ENCODE measurements at places on chromosomes 2 and 18.

DNA sequence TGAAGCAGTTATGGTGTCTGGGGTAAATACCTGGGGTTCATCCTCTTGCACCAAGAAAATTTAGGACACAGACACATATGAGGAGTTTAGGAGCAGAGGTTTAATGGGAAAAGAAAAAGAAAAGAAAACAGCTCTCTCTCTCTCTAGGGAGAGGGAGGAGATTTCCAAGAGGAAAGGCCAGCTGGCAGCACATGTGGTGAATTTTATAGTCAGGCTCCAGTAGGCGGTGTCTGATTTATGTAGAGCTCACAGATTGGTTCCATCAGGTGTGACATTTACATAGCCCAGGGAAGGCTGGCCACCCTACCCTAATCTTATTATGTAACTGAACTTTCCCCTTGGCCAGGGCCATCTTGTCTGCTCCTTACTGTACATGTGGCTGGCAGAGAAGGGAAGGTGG is 297.5 kb upstream of the RGPD4 start:
- no peak for DNase-seq

DNA sequence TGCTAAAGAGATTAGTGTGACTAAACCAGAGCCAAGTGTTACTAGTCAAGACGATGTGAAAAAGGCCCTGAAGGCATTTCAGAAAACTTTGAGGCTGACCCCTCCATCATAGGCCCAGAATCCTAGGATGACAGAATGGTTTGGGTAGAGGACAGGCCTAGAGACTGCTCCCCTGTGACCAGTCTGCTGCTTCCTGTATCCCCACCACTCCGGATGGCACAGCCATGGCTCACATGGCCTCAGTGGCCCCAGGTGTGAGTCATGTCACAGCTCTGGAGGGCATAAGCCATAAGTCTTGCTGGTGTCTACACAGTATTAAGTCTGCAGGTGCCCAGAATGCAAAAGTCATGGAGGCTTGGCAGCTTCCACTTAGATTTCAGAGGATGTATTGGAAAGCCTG is 12.4 kb upstream of the STAT1 start:
- no peak for DNase-seq

GRCh38 chr2:229265727-229266126 is 5.4 kb downstream of the PID1 start:
- no peak for DNase-seq

GRCh38 chr18:29271501-29271900 is 1094.6 kb upstream of the CDH2 start:
- peak; percentile 74 for DNase-seq

DNA sequence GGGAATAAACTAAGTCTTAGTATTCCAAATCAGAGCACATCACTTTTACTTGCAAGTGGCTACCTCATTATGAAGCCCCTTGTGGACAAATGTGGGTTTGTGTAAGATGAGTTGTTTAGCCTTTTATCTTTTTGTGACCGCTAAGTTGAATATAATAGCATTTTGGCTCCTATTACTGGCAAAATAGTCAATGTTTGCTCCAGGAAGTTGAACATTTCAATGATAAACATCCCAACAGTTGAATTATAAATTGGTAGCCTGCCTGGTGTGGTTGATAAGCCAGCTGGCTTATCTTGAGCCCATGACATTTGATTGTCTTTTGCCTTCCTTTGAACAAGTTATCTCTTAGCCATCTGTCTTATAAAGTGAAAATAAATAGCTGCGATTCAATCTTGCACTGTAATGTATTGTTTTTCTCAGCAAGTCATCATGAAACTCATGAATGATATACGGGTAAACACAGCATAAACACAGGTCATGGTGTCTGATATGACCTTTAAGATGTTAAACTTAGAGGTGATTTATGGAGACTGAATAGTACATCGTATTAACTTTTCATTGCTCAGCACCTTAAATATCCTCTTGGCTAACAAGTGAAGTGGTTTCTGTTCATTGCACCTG is 338.4 kb downstream of the SOCS6 start:
- no peak for DNase-seq

GRCh38 chr2:65112633-65113032 is 17.3 kb downstream of the RAB1A start:
- DNase-seq = no peak

DNA sequence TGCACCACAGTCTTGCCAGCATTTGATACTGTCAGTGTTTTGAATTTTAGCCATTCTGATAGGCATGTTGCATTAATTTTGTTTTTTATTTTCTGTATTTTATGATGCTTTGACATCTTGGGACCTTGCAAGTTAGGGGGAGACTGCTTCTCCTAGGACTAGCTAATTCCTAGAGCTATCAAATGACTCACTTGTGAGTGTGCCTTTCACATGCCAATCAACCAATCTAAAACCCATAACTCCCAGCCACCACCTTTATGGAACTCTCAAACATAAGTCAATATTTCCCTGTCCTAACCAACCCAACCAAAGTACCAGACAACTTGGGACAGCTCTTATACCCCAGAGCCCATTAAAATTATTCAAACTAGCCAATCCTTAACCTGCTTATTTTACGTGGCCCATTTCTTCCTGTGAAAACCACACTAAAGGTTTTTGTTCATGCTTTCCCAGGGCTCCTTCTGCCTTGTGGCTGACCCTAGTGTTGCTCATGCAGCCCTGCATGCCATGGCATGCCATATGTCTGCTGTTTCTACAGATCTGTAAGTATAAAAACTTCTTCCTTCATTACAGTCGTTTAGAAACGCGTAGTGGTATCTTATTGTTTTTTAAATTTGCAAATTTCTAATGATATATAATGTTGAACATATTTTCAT is 230.1 kb downstream of the GPD2 start:
- no peak for DNase-seq

DNA sequence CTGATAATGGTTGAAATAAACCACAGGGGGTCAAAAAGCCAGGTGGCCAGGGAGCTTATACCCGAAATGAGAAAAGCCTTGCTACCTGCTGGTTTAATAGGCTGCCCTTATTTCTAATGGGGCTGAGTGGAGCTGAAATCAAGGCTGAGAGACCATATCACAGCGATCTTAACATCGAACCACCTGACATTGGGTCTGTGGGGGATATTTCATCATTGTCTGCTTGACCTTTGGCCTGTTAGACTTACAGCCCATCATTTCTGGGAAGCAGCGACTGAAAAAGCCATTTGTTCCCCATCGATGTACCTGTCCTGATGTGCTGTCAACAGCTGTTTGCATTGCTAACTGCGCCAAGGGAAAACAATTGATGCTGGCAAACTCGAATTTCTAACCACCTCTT is 199.7 kb upstream of the SLC14A2 start:
- no peak for DNase-seq

GRCh38 chr2:8193686-8194615 is 487.9 kb upstream of the ID2 start:
- no peak for DNase-seq

- DNase-seq = no peak
Measured at GRCh38 chr2:20507166-20507692, 60.4 kb downstream of the RHOB start.

- no peak for DNase-seq
Measured at GRCh38 chr2:143787674-143788073, 658.5 kb downstream of the ARHGAP15 start.

DNA sequence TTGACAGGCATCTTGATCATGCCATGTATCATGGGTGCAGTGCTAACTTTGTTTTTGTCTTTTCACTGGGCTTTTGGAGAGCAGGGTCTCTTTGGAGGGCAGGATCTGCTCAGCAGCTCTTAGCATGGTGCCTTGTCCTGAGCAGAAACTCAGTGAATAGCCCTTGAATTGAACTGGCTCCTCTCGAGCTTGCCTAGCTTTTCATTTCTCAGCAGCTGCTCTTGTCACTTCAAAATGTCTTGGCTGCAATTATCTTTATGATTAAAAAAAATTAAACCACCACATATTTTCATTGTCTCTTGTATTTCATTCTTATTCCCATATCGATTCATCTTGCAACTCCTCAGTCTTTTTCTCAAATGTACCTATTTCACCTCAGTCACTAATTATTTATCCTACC is 50.5 kb downstream of the CCDC85A start:
- no peak for DNase-seq

DNA sequence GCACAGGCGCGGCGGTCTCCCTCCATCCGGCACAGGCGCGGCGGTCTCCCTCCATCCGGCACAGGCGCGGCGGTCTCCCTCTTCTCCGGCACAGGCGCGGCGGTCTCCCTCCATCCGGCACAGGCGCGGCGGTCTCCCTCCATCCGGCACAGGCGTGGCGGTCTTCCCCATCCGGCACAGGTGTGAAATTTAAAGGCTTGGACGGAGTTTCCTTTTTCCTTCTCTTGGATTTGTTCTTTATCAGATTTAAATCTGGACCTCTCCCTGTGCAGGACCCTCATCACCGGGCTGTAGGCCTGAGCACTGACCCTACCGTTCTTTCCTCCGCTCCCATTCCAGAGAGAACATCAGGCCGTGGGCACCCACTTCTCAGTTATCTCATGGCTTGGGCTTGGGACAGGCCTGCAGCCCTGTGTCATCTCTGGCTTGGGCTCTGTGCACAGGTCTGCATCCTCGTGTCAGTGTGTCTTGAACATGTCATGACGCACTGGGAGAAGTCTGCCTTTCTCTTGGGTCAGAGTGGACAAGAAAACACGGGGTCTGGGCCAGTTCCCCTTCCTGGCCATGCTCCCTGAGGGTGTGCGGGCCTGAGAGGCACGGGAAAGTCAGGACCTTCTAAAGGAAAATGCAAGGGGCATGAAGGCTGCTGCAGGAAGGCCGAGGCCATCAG is 53.9 kb upstream of the PXDN start:
- DNase-seq = no peak

DNA sequence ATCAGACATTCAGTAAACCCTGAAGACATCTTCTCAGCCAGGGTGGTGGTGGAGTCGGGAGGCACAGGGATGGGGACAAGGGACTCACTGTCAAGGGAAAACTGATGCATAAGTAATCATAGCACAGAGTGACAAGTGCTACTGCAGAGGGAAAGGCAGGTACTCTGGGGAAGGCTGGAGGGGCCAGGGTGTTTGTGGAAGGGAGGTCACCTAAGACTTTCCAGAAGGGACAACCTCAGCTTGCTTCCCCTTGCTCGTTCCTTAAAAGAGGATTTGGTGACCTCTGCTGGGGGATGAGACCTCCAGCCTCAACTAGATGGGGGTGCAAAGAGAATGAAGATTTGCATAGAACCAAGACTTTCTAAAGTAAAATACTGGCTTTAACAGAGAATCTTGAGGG is 99.5 kb downstream of the SLC4A3 start:
- no peak for DNase-seq

GRCh38 chr2:136378712-136379595 is 261.0 kb upstream of the CXCR4 start:
- peak; percentile 43 for DNase-seq

DNA sequence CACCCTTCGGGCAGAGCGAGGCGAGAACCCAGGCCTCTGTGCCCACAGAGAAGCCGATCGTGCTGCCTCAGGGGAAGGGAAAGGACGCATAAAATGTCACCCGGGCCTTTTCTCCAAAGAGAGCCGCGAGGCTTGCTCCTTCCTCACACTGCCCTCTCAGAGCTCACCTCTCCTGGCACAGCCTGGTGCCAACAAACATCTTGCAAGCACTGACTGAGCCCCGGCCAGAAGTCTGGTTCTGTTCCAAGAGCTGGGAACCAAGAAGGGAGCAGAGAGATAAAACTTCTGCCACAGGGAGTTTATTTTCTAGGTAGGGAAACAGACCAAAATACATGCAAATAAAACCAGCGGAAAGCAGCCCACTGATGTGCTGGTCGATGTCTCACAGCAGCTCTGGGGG is 13.6 kb upstream of the ADI1 start:
- no peak for DNase-seq

GRCh38 chr18:45777393-45777792 is 48.1 kb upstream of the SIGLEC15 start:
- peak; percentile 85 for DNase-seq

DNA sequence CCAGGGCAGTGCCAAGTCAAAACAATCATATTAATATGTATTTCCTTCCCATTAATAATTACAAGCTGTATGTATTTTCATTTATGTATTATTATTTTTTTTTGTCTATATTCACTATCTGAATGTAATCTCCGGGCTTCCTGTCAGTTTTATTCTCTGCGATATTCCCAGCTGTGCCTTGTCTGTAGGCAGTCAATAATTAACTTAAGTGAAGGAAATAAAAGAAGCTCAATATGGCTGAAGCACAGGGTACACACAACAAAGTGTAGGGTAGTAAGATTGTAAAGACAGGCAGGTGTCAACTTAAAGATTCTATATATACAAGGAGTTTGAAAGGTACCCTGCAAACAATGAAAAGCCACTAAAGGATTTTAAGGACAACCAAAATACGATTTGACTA is 122.9 kb downstream of the ROCK1 start:
- DNase-seq = no peak

DNA sequence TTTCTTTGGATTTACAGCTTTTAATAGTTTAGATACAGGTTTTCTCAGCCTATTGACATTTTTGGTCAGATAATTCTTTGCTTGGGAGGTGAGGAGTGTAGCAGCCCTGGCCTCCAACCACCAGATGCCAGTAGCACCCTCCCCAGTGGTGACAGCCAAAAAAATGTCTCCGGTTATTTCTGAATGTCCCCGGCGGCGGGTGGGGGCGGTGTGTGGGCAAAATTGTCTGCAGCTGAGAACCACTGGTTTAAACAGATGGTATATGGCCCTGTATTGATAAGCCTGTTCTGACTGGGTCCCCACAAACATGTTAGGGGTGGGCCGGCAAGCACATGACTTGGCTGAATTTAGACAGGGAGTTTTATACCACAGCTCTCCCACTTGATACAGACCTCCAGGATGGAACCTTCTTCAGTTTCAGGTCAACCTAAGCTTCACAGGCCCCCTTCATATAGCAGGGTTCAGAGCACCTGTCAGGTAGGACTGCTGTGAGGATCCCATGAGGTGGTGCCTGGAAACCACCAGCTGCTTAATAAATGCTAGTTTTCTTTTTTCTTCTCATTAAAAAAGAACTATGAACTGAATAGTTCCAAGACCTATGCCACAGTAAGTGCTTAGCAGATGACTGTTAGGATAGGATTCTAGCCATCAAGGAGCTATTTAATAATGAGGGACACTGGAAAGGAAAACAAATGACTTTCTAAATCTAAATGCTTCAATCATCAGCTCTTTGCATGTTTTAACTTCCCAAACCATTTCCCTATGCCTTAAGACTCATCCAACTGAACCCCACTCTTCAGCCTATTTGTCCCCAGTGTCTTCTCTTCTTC is 18.1 kb downstream of the LPIN2 start:
- DNase-seq = no peak

DNA sequence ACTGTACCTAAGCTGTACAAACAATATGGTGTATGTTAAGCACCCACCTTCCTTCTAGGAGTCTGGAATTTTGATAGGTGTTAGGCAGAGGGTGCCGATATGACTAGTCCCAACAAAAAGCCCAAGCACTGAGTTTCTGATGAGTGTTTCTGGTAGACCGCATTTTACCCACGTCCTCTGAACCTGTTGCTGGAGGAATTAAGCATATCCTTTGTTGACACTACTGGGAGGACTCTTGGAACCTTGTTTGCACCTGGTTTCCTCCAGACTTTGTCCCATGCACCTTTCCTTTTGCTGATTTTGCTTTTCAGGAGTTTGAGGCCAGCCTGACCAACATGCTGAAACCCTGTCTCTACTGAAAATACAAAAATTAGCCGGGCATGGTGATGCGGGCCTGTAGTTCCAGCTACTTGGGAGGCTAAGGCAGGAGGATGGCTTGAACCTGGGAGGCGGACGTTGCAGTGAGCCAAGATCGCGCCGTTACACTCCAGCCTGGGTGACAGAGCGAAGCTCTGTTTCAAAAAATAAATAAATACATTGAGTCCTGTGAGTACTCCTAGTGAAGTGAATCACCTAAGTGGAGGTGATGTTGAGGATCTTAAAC is 11.4 kb upstream of the SPAST start:
- DNase-seq = no peak

All from astrocyte of the spinal cord (primary cell).